EH (cell line): ENCODE measurements at places on chromosomes 4 and X.

GRCh38 chr4:84678976-84679744 is 96.2 kb downstream of the CDS1 start:
- no peak for DNase-seq

- DNase-seq: no peak
These were observed 49.2 kb upstream of the PDK3 start for GRCh38 chrX:24415921-24416320.

DNA sequence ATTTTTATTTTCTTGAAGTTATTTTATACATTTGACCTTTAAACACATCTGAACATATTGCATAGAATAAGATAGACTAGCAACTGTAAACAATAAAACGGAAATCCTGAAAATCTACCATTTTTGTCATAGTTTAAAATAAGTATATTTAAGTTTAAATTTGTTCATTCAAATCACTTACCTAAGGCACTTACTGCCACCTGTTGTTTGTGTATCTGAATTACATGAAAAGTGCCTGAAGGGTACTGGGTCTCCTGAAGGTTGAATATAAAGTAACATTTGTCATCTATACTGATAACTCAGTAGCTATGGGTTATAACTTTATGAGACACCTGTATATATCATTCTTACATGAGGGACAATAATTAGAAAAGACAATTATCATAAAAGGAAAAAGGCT is 38.6 kb downstream of the TRPC5 start:
- no peak for DNase-seq

- no peak for DNase-seq
These were observed 35.2 kb upstream of the CCNG2 start for GRCh38 chr4:77121736-77122240.

DNA sequence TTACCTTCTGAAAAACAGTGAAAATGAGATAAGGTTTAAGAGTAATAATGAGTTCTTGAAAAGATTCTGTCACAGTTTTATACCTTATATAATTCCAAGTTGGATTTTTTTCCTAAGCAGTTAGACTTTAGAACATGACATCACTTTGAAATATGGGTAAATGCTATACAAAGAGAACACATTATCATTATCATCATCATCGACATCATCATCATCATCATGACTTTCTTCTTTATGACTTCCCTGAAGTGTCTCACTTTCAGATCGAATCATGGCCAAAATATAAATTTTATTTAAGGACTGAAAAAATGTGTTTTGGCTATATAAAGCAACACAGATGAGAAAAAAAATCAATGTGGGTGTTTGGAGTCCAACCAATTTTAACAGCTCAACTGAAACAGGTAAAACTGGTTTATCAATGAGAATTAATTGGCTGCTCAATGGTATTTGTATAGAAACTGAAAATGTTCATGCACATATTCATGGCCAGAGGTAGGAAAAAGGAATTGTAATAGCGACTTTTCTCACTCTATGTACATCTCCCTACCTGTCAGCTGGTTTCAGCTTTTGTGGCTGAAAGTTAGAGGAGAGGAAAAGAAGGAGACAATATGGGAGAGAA is 243.1 kb upstream of the GPC4 start:
- DNase-seq: no peak

DNA sequence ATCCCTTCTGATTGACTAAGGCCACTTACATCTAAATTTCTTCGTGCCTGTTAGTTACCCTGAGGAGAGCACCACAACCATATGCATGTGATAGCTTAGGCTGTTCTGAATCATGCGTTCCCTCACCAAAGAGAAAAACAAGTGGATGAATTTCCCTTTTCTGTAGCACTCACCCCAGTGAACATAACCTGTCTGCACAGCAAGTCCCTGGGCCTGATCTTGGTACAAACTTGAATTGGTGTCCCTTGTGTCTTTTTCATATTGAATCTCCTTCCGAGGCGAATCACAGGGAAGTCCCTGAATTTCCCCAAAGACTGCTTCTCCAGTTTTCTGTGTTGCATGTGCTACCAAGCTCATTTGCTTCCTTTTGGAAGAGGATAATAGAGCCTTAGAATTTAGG is 100.4 kb downstream of the KLHL8 start:
- DNase-seq: no peak

- no peak for DNase-seq
These were observed 23.5 kb downstream of the ARSJ start for GRCh38 chr4:113955948-113956347.

- no peak for DNase-seq
These were observed at the start of gene PPP2R2C for GRCh38 chr4:6472387-6473263. Gene PPP2R2C (minus strand): TSS chr4:6472614. CDS start chr4:6472229, 385 bp downstream.

- no peak for DNase-seq
These were observed 207.3 kb downstream of the HS6ST2 start for GRCh38 chrX:132751063-132751690.

DNA sequence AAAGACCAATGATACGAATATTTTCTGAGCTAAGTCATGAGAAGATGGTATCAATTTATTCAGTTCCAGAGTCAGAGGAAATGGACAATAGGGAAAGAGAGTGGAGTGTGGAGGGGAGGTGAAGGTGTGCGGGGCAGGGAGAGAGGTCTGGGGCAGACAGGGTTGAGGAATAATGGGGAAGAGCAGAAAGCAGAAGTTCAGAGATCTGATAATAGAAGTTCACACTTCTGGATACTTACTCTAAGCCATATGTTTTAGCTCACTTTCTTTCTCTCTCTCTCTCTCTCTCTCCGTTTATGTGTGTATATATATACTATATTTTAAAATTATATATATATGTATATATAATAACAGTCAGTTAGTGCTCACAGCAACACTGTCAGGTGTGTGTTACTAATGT is 40.4 kb downstream of the FOXR2 start:
- DNase-seq: no peak

- DNase-seq: peak; percentile 55
These were observed 5.0 kb upstream of the SDAD1 start for GRCh38 chr4:75995727-75996126.

DNA sequence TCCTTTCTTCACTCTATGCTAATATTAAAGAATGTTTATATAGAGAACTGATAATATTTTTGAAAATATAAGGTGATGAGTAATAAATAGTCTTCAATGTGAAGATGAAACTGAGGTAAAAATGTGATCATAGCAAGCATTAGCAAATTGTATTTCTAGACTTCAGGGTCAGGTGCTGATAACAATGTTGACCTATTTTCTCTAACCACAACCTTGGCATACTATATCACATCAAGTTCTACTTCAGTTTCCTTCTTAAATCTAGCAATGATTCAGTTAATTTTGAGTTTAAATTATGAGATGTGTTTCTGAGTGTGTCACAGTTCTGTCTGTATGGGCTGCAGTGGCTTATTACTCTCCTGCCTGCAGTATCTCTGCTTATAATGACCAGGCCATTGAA is 209.4 kb downstream of the RAPGEF2 start:
- no peak for DNase-seq

GRCh38 chr4:99180382-99181070 is 36.4 kb upstream of the ADH4 start:
- DNase-seq: peak; percentile 82

- DNase-seq: peak; percentile 8
These were observed 547.0 kb downstream of the STIM2 start for GRCh38 chr4:27407616-27408015.

GRCh38 chrX:131812847-131813825 is 210.0 kb upstream of the STK26 start:
- no peak for DNase-seq

DNA sequence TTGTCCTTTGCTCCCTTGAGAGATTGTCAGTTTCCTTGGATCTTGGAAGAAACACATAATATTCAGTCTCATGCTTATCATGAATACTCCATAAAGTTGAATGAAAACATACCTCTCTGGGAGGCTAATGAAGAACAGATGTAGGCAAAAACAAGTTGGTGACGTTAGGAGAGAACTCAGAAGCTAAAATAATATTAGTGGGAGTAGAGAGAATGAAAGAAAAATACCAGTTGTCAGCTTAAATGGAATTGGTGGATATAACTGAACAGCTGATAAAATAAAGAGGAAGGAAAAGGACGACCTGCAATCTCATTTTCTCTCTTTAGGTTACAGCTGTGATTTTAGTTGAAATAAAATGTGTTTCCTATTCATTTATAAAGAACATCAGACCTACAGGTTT is 124.8 kb downstream of the SNCA start:
- peak; percentile 54 for DNase-seq

- no peak for DNase-seq
These were observed 87.0 kb upstream of the FAT1 start for GRCh38 chr4:186810613-186811150.

GRCh38 chr4:67700116-67700737 is 728 bp downstream of the UBA6 start:
- DNase-seq: peak; percentile 21

DNA sequence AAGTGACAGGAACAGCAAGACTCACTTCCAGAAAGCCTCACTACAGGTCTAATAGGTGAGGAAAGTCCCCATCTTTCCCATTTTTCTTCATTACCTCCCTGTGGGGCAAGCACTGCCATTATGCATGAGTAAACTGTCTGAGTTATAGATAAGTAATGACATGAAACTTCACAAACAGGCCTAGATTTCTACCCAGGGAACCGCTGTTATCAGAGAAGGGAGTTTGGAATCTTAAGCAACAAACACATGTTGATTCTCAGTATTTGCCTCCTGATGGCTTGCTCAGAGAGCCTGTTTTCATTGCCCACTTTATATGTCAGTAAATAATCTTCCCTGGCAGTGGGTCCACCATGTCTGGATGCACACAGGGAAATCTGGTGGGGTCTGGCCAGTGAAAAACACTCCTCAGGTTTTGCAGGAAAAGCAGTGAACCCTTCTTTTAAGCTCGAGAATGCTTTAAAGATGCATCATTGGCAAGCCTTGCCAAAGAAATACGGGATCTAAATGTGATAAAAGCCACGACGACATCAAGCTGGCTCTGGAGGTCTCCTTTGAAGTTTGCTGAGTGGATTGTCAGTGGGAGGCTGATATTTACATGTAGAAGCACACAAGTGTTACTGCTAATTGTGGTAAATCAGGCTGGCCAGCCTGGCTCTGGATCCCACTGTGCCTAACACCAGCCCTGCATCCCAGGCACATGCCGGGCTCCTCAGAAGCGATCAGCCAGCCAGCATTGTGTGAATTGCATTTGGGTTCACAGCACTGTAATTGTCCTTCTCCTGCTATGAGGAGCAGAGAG is 25.2 kb downstream of the PDGFRA start:
- peak; percentile 49 for DNase-seq

DNA sequence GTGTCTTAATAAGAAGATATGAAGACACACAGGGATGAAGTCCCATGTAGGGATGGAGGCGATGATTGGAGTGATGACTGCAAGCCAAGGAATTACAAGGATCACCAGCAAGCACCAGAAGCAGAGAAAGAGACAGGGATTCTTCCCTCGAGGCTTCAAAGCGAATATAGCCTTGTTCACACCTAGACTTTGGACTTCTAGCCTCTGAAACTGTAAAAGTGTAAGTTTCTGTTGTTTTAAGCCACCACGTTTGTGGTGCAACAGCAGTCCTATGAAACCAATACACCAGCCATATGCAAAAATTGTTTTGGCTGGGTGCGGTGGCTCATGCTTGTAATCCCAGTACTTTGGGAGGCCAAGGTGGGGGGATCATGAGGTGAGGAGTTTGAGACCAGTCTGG is 9.8 kb upstream of the PDS5A start:
- no peak for DNase-seq

- no peak for DNase-seq
These were observed 4.0 kb upstream of the PDGFRA start for GRCh38 chr4:54224996-54225597.

DNA sequence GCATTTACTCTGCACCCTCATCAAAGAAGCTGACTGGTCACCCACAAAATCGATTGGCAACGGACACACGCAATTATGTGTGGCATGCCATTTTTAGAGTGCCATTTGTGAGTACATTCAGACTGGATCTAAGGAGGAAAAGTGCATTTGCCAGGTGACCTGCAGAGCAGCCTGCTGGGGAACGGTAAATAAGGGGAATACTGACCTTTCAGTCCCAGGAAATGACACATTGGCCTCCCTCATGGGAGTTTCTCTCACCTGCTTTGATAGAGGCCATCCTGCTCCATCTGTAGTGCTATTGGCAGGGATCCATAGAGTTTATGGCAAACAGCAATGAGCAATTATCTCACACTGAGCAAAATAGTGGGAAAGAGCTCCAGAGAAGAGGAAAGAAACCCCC is 127.8 kb downstream of the DDX53 start:
- DNase-seq: no peak

- DNase-seq: no peak
These were observed 273.2 kb downstream of the ADGRL3 start for GRCh38 chr4:61473306-61473705.

- DNase-seq: peak; percentile 54
These were observed 58.3 kb downstream of the ZFX start for GRCh38 chrX:24207826-24208225.

DNA sequence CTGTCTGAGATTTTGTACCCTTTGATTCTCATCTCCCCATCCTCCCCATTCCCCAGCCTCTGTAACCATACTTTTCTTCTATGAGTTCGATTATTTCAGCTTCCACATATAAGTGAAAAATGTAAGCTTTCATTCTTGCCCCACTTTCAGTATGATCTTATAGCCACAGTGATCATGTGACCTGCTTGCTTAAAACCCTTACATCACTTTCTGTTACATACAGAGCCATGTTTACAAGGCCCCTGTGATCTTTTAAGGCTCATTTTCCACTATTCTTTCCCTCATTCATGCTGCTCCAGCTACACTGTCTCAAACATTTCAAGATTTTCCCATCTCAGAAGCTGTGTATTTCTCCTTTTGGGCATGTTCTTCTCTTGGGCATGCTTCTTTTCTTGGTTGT is 147.7 kb downstream of the DCK start:
- DNase-seq: no peak

DNA sequence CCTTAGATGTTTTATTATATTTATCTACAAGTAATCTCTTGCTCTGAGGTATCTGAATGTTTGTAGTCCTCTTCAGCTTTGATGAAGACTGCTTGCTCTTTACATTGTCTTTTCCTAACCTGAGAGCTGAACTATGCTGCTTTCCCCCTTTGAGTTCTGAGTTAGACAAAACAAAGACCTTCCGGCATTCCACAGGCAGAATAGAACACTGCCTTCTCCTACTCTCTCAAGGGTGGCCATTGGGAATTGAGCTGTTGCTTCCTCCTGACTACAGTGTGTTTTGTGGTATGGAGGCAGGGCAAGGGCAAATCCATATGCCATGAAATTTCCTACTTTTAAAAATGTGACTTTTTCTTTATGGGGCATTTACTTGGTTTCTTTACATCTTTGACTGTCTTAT is 841.0 kb downstream of the FAM133A start:
- no peak for DNase-seq

GRCh38 chr4:111689214-111689613 is 456.0 kb upstream of the FAM241A start:
- DNase-seq: peak; percentile 68
